ENCODE measurements at places on chromosomes 13 and 19.

DNA sequence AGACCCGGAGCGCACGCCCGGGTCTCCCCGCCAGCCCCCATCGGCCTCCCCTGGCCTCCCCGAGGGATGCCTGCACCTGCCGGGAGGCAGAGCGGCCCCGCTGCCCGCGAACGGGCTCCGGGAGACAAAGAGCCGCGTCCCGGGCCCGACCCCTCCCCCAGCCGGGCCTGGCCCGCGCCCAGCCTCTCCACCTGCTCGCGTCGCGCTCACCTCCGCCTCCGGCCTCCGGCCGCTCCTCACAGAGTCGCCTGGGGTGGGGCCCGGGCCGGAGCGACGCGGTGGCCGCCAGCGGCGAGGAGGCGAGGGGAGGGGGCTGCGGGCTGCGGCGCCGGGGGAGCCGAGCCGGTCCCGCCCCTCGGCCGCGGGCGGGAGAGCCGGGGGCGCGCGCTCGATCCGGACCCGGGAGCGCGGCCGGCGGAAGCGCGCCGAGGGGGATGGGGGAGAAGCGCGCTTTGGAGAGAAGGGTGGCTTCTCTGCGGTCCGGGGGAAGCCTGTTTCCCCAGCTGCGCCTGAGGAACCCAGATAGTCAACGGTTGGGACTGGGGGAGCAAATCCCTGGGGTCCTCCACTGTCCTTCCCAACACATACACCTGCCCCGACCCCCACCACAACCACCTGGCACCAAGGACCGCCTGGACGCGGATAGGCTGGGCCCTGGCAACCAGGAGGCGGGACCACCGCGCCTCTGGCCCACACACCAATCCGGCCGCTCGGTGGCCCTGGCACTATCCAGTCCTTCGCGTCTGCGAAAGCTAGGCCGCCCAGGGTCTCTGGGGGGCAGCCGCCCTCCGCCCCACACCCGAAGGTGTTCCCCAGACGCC, at the start of gene PRR36:
Gene PRR36 (minus strand): TSS at position 315 of the 821 bp plus-strand sequence. CDS start 701 bp downstream, outside the sequence.
- no peak for DNase-seq

DNA sequence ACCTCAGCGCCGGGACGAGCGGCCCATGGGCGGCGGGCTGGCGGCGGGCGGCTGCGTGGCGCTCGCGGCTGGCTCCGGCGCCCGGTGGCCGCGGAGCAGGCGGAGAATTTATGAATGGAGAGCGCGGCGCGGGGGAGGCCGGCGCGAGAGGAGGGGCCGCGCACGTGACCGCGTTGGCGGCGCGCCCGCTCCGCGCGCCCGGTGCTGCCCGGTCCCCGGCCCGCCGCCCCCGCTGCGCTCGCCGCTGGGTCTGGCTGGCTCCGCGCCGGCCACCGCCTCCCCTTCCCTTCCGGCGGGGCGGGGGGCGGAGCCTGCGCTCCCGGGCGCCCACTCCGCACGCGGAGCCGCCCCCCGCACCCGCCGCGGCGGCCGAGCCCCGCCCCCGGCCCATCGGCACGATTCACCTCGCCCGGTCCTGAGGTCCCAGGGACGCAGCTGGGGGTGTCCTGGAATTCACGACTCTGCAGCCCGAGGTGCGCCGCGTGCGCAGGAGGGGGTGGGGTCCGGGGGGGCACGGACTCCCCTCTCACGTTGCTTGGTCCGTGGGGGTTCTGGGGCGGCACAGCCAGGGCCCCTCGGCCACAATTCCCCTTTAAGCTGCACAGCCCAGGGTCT, at the start of gene CBARP:
Gene CBARP (minus strand): TSS at position 252 of the 615 bp plus-strand sequence. CDS start 1,905 bp downstream, outside the sequence.
- no peak for DNase-seq

DNA sequence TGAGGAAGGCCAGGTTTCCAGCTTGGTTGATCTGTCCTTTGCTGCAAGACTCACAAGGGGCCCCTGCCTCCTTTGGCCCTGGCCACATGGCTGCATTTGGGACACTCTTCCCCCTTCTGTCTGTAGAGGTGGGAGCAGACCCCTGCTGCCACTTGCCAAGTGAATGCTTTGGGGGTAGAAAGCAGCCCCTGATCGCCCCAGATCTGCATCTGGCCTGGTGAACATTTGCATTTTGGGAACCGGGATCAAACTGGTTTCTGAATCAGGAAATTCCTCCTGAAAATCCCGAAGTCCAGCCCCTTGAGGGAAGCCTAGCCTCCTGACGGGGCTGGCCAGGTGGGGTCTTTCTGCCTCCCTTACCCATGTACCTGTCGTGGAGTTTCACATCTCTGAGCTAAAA, 14.9 kb downstream of the DPF1 start:
- DNase-seq = no peak

- no peak for DNase-seq
These were observed 196.3 kb downstream of the LHFPL6 start for GRCh38 chr13:39406688-39407087.

GRCh38 chr13:109141706-109142105, 512.3 kb downstream of the MYO16 start:
- DNase-seq = no peak

- DNase-seq = no peak
These were observed 44.5 kb downstream of the VWA8 start for GRCh38 chr13:41916173-41916954.

DNA sequence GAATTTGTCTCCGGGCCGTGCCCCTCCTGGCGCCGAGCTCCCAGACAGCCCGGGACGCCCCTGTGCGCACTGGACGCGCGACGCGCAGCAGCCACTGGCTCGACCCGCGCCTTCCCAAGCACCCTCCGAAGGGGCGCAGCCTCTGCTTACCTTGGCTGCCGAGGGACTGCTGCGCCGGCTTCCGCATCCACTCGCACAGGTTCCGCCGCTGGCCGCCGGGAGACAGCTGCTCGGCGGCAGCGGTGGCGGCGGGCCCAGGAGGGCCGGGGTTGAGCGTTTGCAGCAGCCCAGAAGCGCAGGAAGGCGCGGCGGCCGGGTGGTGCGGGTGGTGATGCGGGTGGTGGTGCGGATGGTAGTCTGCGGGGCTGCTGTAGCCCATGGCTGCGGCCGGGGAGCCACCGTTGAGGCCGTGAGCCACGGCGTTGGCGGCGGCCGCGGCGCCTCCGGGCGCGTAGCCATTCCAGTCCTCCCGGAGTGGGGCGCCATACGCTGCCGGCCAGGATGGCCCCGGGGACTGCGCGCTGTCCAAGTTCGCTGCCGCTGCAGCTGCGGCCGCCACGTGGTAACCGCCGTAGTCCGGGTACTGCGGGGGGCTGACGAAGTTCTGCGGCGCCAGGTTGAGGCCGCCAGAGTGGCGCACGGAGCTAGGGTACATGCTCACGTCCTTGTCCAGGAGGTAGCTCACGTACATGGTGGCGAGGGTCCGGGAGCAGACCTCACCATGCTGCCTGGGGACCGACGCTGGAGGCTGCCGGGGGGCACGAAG, 616 bp downstream of the CDX2 start:
- DNase-seq = no peak

DNA sequence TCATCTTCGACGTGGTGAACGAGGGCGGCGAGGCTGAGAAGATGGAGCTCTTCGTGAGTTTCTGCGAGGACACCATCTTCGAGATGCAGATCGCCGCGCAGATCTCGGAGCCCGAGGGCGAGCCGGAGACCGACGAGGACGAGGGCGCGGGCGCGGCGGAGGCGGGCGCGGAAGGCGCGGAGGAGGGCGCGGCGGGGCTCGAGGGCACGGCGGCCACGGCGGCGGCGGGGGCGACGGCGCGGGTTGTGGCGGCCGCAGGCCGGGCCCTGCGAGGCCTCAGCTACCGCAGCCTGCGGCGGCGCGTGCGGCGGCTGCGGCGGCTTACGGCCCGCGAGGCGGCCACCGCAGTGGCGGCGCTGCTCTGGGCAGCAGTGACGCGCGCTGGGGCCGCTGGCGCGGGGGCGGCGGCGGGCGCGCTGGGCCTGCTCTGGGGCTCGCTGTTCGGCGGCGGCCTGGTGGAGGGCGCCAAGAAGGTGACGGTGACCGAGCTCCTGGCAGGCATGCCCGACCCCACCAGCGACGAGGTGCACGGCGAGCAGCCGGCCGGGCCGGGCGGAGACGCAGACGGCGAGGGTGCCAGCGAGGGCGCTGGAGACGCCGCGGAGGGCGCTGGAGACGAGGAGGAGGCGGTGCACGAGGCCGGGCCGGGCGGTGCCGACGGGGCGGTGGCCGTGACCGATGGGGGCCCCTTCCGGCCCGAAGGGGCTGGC, 52.6 kb downstream of the MAP4K1 start:
- DNase-seq = no peak

- DNase-seq = no peak
These were observed 8.3 kb downstream of the CACTIN start for GRCh38 chr19:3618144-3618810.

GRCh38 chr13:91278291-91278690, 69.2 kb upstream of the MIR17HG start:
- DNase-seq = no peak

DNA sequence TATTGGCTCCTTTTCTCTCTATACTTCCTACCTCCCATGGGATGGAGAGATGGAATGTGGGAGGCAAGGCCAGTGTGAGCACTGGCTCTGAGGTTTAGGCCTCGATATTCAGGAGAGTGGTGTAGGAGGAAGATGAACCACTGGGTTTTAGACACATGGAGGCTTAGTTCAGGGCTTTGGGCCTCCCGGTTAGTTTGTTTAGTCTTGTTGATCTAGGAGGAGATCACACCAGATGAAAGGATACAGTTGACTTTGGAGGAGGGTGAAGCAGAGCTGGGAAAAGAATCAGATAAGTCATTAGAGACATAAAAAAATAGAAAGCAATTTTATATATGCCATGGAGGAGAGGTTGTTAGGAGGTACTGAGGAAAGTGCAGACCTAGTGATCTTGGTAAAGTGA, 30.9 kb downstream of the RNASEH2B start:
- DNase-seq = no peak

DNA sequence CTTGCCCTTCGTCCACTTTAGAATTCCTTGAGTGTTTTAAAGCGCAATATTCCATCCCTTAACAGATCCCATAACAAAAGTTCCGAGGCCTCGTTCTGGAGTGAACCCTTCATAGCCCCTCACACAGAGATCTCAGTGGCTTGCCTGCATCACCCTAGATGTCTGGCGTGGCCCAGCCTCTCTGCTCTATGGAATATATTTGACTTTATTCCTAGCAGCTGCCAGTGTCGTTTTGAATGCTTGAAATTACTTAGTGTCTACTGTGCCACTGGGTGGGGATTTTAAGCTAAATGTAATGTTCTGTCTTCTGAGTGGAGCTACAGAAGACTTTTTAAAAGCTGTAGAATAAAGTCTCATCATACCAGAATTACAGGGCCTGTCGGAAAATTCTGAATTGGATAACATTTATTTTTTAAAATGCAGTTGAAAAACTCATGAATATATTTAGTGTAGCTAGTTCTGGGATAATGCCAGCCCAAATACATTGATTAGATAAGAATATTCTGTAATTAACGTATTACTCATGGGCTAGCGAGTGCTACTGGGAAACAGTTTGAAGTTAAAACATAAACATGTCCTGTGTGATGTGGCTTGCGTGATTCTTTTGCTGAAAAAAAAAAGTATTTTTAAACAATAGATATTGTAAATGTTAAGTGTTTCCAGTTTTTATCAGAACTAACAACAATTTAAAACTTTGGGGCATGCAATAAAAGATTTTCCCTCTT, 111.8 kb downstream of the ESD start:
- no peak for DNase-seq

DNA sequence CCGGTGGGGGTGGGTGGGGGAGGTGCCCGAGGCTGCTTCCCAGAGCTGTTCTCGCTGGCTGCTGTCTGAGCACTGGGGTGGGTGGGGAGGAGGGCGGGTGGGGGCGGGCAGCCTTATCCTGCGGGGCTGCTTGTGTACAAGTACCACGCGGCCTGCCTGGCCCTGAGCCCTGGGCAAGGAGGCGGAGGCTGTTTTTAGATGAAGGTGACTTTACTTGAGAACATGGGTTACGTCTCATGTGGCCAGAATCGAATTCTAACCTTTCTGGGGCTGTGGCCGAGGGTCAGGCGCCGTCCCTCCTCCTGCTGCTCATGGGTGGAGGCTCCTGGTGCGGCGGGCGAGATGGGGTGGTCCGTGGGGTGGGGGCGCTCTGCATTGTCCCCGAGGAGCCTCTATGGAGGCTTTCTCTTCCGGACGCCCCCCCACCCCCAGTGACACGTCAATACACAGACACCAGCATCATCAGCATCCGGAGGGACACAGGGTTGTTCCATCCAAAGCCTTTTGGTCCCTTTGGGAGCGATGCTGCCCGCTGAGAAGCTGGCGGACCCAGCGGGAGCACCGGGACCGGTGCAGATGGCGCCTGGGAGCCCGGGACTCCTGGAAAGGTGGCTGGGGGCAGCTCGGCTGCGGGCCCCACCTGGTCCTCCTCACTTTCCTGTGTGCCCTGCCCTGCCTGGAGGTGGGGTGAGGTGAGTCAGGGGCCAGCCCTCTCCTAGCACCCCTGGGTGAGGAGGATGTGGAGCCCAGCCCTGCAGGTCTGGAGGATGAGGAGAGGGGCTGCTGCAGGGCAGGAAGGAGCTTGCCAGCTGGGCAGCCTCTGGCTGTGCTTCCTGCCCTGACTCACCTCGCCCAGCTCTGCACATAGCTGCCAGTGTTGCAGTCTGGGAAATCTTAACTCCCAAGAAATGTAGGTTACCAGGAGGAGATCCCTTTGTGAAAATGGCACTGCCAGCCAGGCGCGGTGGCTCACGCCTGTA, 3.4 kb downstream of the BSG start:
- no peak for DNase-seq

DNA sequence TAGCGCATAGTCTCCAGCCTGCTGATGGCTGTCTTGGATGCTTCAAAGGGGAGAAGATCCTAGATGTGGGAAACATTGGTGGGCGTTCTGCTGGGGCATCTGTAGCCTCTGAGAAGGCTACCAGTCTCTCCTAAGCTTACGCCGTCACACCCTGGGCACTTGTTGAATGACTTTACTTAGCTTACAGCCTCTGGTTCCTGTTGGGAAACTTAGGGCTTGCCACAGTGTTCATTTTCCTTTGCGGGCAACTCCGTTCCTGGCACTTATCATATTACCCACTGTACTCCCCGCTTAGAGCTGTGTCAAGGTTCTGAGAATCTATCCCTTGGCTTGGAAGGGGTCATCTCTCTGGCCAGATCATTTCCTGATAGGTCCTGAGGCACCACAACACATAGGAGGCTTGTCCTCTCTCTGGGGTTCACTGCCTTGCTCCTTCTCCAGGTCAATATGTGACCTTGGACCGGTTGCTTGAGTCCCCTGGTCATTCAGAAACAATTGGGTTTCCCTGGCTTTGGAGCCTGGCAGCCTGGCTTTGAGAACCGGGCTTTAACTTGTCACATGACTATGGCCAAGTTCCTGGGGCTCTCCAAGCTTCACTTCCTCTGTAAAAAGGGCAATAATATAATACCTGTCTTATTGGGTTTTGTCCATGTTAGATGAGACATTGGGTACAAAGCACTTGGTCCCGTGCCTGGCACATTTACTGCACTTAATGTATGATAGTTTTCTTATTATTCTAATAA, 20.5 kb upstream of the ALOX5AP start:
- no peak for DNase-seq

- DNase-seq = no peak
These were observed 1674.5 kb upstream of the SLC10A2 start for GRCh38 chr13:104740641-104741222.

DNA sequence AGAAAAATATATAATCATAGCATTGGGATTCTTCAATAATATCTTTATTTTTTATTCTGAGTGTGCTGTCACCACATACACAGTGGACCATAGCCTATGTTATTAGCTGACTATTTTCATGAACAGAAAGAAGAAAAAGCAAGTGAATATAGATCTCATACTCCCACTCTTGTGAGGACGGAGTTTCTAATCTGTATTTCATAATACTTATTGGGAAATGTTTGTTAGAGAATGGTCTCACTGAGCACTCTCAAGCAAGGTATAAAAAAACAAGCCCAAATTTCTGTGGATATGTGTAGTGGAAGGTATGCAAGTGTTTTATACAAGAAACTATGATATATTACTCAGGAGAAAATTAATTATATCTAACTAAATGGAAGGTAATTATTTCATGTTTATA, 1218.1 kb downstream of the SLITRK1 start:
- DNase-seq = no peak

GRCh38 chr19:6216996-6217751, 62.6 kb downstream of the MLLT1 start:
- DNase-seq = no peak
